ENCODE measurements at places on chromosomes 6 and 20.
A peak's percentile ranks its signal among the peaks of the same experiment; 100 is the strongest.

DNA sequence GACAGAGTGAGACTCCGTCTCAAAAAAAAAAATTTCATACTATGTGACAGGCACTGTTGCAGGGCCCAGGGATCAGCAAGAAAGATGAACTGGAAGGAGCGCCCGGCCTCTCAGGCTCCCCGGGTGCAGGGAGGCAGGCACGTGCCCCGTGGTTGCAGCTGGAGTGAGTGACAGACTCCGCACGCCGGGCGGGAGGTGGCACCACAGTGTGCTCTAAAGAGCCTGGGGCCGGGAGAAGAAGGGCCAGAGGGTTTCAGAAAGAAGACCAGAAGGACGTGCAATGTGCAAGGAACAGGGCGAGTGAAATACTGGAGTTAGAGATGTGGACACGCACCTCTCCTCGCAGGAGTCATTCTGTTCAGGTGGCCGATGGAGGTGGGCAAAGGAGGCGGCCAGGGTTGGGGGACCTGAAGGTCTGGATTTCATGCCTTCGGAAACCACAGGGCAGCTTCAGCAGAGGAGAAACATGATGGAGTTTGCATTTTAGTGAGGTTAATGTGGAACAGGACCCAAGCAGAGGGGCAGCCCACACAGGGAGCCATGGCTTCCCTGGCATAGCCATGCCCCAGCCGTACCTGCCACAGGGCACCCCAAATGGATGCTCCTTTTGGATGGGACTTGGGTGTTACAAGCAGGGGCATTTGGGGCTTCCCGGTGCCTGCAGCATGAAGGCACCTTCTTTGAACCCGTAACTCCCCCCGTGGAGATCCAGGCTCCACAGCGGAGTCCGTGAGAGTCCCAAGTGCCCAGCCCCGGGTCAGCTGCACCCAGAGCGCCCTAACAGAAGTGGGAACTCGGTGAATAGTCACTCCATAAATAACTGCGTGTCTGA, 226.2 kb downstream of the ERMARD start:
- DNase-seq = no peak

- no peak for DNase-seq
These were observed 23.8 kb downstream of the MAN1A1 start for GRCh38 chr6:119325559-119326265.

DNA sequence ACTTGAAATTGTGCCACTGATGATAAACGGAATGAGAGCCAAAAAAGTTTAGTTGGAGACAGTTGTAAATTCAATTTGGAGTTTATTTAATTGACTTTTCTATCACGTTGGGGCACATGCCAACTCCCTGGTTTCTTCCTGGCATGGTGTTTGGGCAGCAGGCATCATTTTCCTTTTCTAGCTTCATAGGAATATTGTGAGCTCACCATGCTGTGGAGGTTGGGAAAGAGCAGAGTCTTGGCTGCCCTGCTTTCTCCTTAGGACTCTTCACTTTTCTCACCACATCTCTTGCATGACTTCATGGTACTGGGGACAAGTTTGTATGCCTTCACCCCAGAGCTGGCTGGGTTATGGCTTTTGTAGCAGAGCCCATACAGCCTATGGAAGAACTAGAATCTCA, 6.4 kb downstream of the SCAND1 start:
- no peak for DNase-seq

DNA sequence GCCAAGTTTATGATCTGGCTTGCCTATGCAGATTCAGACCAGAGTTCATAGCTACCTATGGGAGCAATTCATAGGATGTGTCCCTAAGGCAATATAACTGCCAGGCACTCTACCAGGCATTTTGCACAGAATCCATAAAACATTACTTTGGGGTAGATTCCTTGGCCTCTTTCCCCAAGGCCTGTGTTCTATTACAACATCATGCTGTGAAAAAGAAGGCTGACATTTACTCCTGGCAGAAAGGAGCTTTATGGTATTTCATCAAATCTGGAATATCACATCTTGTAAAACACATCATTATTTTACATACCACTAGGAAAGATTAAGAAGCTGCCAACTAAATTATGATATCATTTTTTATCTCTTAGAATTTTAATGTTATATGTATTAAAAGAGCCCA, 287.0 kb upstream of the MARCKS start:
- no peak for DNase-seq

DNA sequence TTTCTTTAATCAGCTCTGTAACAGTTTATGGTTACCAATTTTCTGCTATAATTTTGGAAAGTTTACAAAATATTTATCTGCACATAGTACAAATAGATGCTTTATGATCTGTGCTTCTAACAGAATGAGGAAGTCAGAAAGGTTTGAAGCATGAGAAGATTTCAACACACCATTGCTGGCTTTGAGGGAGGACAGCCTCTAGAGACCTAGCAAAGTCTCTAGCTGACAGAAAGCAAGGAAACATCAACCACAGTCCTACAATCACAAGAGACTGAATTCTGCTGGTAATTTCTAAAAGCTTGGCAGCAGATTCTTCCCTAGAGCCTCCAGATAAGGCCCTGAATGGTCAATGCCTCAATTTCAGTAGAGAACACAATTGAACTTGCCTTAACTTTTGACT, 750.8 kb upstream of the SLC35B3 start:
- no peak for DNase-seq

DNA sequence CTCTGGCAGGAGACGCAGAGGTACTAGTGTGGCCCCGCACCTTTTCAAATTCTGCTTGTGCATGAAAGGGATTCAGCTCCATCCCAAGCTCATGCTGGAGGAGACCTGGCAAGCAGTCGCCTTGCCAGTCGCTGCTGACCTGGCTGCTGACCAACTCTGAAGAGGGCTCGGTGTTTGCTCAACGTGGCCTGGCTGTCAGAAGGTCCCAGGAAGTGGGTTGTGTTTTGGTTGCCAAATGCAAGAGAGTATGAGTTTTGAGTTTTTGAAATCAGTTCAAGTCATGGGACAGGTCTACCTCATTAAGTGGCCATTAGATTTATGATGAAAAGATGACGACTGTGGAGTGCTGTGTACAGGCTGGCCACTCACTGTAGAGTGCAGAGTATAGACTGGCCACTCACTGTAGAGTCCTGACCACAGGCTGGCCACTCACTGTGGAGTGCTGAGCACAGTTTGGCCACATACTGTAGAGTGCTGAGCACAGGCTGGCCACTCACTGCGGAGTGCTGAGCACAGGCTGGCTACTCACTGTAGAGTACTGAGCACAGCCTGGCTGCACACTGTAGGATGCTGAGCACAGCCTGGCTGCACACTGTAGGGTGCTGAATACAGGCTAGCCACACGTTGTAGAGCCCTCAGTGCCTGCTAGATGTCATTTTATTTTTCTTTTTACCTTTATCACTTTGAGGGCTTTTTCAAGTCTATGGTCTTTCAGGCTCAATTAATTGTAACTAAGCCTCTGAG, 193.9 kb downstream of the ZNF217 start:
- no peak for DNase-seq

DNA sequence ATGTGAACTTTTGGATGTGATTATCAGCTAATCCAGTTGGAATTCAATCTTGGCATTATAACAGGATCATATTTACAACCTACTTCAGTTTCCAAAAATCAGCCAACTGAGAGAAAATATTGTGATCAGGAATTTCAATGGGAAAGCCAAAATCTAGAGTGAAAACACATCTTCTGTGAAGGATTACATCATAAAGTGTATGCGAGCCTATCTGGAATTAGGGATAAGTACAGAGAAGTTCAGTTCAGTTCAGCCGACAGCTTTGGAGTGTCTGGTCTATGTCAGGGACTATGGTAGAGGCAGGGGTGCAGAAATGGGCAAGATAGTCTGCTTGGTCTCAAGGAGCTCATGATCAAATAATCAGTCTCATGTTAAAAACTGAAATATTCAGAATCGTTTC, 12.3 kb upstream of the PRIM2 start:
- DNase-seq = no peak

DNA sequence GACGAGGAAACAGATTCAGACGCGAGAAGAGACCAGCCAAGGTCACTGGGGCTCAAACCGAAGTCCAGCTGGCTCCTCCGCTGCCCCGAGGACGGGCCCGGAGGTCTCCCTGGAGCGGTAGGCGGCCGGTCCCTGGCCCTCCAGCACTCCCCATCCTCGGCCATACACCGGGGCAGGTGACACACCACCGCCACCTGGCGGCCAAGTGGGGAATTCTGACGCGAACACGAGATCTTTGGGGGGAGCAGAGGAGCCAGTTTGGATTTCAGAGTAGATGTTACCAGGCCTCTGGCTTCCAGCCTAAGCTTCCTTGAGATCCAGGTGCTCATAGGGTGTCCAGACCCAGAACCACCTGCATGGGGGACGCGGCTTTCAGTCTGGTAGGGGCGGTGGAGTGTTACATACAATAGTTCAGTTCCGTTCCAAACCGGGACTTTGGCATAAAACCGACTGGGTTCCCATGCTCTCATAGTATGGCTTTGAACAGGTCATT, 16.1 kb downstream of the BPIFB1 start:
- DNase-seq = peak; percentile 93

GRCh38 chr6:39684790-39685488, 40.3 kb downstream of the KIF6 start:
- DNase-seq = no peak

DNA sequence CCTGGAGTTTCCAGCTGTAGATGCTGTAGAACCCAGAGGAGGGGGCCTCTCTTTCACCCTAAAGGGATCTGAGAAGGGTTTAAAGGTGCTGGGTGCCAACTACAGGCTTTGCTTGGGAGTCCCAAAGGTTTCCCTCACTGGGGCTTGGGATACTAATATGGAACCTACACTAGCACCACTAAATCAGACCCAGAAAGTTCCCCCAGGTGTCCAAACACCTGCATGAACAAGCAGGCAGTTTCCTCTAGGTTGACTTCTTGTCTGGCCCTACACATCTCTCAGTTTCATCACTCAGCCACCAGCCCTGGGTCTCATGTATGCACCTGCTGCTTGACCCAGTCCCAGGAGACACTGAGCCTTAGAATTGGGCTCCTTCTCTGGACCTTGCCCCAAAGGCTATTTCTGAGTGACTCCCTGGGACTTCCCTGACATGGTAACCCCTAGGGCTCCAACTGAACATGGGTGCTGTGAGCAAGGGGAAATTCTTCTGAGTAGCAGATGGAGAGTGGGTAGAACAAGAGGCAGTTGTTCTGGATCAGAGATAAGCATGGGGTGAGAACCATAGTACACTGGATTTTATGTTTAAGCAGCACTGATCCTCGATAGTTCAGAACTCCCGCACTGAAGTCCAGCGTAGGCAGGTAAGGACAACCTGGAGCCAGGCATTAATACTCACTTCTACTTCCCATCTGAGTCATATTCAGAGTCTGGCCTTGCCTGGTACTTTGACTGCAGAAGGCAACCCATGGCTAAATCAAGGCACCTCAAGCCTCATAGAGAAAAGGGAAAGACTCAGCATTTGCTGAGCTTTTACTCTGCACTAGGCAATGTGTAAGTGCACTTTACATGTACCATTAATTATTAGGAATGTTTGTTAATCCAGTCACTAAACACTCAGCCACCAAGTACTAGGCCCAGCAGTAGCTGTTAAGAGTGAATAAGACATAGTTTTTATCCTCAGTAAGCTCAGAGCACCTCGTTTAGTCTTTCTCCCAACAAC, 16.8 kb downstream of the BCL2L1 start:
- DNase-seq = no peak

DNA sequence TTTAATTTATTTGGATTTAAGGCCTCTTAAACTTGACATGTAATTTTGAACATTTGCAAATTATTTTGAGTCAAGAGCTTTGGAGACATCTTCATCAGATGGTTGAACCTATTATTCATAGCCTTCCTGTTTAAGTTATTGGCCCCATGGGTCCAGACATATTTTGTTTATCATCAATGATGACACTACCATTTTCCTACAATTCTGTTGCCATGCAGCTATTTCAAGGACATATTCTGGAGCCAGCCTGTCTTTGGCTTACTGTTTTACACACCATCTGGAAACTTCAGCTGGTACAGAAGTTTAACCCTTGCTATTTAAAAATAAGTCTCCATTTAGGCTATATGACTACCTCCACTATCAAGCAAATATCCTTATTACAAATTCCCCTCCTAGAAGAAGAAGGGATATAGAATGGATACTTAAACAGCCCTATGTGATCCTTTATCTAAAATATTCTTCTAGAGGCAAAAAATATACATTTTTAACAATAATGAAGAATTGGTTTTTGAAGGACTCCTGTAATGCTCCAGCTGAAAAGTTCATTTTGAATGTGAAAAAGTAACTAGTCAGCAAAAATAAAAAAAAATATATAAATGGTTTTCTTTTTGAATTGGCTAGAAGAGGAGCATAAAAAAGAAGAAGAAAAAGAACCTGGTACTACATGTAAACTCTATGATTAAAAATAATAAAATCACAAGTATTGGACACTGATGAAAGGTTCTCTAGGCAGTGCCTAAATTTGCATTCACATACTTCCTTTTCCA, 544.0 kb upstream of the HS3ST5 start:
- no peak for DNase-seq

DNA sequence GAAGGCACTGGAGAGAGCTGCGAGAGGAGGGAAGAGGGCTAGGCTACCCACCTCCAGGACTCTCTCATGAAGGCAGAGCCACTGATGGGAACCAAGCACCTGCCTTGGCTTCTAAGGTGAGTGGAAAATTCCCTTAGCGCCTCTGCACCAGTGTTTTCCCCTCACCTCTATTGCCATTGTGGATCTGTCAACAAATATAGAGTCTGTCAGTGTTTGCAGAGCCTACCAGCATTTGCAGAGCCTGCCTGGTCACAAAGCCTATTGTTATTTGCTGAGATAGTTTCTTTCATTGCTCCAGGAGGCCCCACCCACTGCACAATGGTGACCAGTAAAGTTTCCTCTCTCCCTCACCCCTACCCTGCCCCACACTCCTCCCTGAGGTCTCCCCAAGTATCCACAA, 141.9 kb downstream of the MRPL14 start:
- no peak for DNase-seq

- DNase-seq = no peak
These were observed 5.9 kb downstream of the C6orf163 start for GRCh38 chr6:87350516-87350915.

- no peak for DNase-seq
These were observed 22.5 kb downstream of the ADRM1 start for GRCh38 chr20:62325172-62325905.

GRCh38 chr6:166420351-166420750, 37.6 kb upstream of the MPC1 start:
- no peak for DNase-seq

DNA sequence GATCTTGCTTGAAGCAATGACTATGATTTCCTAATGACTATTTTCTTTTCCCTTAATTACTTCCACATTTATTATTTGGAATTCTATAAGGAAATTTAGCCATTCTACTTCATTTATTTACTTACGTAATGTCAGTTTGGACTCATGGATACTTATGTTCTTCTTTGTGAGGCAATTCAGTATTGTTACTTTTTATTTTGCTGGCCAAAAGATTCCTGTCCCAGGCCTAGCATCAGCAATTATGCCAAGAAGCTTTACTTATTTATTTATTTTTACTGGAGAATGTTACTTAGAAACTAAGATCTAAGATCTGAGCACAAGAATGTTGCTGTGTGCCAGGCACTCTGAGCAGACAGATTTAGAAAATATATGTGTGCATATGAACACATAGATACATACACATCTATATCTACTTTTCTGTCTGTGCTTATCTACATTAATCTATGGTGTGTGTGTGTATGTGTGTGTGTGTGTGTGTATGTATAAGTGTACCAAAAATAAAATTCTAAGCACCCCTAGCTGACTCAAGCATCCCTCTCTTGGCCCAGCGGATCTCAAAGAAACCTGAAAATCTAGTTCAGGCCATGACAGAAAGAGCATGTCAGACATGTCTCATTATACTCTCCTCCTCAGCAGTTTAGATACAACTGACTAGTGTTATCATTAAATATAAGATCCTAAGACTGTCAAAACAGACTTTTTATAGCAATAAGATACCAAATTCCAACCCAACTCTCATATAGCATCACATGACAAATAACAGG, 640.0 kb upstream of the GJE1 start:
- no peak for DNase-seq

GRCh38 chr6:133956416-133957049, 3.5 kb downstream of the TBPL1 start:
- DNase-seq = no peak
